ENCODE measurements at places on chromosomes 7 and 10.
A peak's percentile ranks its signal among the peaks of the same experiment; 100 is the strongest.

DNA sequence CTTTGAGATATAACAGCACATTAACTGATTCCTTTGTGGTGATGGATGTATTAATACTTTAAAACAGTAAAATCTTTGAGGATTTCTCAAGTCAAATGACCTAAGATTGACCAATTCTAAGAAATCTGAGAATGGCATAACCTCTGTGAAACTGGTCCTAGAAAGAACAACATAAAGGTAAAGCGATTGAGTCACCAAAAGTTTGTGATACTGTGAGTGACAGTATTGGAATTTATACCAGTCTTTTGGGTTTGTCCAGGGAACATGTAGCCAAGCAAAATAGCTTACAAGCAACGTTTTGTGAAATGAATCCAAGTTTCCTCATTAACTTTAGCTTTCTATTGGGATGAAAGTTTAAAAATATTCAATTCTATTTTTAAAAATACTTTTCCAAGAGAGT, 157.4 kb upstream of the TMEM196 start:
- no peak for DNase-seq

DNA sequence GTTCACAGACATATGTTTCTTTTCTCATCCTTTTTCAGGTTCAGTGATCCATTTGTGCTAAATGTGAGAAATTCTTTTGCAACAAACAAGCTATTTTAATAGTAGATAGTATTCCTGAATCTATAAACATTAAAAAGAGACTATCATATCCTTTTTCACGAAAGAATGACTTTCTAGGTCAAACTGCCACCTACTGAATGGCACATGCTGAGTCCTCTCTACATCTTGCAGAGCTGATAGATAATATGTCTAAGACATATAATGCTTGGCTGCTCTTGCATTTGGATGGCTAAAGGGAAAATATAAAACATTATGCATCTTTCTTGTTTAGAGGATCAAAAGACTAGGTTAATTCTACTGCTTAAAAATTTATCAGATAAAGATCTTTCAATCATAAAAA, 114.1 kb upstream of the SLC26A5 start:
- no peak for DNase-seq

DNA sequence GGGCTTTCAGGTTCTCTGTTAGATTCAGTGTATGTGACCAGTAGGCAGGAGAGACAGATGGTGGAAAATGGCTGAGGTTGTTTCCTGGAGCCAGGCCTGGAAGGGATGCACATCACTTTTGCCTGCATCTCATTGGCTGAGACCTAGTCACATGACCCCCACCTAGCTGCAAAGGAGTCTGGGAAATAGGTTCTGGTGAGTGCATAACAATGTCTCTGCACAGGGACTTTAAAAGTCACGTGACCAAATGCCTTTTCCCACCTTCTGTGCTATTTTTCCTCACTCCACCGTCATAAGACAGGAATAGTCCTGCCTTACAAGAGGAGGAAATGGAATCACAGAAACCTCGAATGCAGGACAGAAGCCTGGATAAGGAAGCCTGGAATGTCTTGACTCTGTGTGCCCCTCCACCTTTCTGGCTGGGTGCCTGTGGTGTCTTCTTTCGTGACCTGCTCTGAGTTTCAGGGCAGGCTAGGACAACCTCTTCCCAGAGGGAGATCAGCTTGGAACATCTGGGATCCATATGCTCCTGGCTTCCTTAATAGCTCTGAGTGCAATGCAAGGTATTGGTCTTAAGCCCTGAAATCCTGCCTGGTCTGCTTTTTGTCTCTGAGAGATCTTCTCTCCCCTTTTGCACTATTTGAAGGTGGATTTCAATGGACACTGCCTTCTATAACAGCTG, 139.9 kb upstream of the ZNF438 start:
- DNase-seq = no peak

DNA sequence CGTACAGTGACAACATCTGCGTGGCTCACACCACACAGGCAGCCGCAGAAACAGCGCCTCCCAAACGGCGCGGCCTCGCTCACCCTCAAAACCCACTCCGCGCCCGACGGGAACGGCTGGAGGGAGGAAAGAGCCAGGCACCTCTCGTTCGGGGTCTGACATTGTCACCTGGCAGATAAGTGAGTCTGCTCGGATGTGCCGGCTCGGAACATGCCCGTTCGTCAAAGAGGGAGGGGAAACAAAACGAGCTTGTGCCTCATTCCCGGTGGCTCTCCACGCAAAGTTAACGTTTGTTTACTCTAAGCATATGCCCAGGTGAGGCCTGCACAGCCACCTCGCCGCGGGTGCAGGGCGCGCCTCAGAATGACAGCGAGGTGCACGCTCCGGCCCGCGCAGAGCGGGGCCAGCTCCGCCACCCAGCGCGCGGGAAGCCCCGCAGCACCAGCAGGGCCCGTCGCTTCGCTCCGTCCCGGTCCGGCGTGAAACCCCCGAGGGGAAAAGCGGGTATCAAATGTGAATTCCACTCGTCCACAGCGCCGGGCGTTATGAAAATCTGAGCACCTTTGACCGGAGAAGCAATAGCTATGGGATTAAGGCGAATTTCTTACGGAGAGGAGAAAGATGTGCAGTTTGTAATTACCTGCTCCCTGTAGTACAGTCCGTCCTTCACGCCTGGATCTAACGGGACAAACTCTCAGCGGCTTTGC, 13.1 kb downstream of the CNPY1 start:
- DNase-seq = no peak

DNA sequence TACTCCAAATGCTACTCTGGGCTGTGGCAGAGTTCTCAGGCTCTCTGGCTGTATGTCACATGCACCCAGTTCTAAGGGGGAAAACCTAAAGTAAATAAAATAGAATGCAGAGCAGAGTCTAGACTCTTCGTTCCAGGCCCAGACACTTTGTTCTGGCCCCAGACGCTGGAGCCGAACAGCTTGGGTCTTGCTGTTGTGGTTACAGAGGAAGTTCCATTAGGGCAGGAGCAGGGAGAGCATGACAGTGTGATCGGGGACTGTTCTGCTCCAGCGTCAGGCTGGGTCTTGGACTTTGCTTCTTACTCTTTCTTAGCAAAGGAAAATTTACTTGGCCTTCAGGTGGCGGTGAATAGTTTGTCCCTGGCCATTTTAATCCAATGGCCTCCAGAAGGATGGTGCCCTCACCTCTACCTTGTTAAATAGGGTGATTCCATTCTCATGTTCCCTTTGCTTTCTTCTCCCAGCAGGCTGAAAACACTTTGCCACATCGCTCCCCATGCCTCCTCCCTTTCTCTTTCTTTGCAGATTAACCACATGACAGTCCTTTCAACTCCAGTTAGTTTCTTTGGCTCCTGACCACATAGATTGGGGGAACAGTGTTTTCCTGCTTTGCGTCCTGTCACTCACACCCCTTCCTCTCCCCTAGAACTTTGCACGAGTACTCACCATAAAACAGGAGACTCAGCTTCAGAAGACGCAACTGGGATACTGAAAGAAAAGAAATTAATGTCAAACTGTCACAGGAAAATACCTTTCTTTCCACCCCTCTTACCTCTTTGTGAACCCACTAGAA, 730.8 kb downstream of the SUGCT start:
- DNase-seq = no peak

GRCh38 chr10:70227548-70228320, 5.5 kb downstream of the PPA1 start:
- no peak for DNase-seq

GRCh38 chr7:132049462-132050304, 493.3 kb upstream of the PODXL start:
- no peak for DNase-seq

DNA sequence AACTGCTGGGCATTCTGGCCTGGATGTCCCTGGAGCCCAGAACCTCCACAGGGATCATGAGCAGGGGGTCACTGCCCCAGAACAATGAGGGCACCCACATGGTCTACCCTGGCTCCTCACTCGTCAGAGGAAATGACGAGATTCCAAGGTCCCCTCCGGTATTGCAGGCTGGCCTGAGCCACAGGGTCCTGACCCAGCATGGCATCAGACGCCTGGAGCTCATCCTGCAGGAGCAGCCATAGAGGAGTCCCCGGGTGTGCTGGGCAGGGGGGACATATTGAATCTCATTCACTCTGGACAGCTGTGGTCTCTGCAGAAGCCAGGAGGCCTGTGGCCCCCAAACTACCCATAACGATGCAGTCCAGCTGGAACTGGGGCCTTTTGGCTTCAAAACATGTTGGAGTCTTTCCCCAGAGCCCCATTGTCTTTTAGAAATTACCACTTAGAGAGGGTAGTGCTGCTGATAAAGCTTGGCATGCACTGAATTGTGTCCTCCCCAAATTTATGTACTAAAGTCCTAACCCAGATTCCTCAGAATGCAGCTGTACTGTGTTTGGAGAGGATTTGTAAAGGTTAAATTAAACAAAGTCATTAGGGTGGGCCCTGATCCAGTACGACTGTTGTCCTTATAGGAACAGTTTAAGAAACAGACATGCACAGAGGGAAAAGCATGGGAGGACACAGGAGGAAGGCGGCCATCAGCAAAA, 27.7 kb downstream of the ANXA8 start:
- DNase-seq = no peak

GRCh38 chr10:82319074-82319473, 444.1 kb downstream of the NRG3 start:
- no peak for DNase-seq

GRCh38 chr7:11807000-11807399, 25.0 kb downstream of the THSD7A start:
- DNase-seq = no peak

DNA sequence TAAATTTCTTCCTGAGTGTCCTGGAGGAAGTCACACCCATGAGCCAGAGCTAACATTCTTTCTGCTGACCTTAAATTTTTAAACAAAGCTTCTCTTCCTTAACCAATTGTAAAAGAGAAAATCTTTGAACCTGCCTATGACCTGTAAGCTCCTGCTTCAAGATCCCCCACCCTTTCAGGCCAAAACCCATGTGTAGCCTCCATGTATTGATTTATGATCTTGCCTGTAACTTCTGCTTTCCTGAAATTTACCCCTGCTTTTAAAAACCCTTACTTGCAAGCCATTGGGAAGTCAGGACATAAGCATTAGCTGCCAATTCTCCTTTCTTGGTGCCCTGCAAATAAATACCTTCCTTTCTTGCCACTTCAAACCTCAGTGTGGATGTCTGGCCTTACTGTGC, 68.5 kb upstream of the HECTD2 start:
- no peak for DNase-seq

- DNase-seq = no peak
These were observed 173.4 kb downstream of the CACNB2 start for GRCh38 chr10:18313626-18314025.

DNA sequence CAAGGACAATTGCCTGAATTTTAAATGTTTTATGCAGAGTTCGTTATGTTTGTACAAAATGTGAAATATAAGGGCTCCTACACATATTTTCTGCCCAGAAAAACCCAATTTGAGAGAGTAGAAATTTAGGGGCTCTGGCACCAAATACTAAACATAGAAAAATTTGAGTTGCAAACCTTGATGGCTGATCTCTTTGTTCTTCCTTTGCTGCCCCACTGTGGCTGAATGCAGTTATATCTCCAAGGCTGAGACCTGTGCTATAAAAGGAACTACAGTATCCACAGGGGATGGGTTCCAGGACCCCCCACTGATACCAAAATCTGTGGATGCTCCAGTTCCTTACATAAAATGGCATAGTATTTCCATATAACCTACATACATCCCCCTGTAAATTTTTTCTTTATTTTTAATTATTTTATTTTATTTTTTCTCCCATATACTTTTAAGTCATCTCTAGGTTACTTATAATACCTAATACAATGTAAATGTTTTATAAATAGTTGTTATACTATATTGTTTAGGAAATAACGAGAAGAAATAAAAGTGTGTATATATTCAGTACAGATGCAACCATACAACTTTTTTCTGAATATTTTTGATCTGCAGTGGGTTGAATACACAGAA, 22.5 kb downstream of the CFAP43 start:
- DNase-seq = peak; percentile 49

GRCh38 chr7:55475855-55476803, 96.2 kb downstream of the VOPP1 start:
- no peak for DNase-seq

DNA sequence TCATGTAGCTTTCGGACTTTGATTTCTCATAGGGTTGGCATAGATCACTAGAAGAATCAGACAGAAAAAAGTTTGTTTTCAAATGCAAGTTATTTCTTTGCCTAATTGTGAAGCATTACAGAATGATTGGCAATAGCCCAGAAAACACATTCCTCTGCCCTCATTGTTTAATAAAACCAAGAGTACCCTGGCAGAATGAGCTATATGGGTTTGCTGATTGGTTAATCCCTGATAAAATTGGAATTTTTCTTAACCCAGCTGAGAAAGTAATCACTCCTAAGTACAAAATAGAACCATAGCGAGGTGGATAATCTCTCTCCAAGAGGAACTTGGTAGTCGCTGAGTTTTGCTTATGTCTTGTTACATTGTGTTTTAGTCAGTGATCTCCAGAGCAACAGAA, 30.9 kb upstream of the CREB5 start:
- no peak for DNase-seq

Measured in cerebellar nuclear complex (tissue), 1 donor.